Ammon's horn (tissue), 1 donor: ENCODE measurements at places on chromosomes 4 and X.

- DNase-seq = no peak
These were observed 504.5 kb downstream of the TLL1 start for GRCh38 chr4:166377578-166377977.

DNA sequence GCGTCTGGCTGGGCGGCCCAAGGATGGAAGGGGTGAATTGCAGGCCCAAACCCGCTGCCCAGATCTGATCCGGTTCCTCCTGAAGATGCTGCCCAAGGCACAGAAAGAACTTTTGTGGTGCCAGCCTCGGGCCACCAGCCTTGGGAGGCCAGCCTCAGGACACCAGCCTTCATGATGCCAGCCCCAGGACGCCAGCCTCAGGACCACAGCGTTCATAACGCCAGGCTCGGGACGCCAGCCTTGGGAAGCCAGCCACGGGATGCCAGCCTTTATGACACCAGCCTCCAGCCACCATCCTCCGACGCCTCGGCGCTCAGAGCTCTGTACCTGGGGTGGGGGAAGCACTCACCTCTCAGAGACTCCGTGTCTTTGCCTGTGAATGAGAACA lies 107.8 kb downstream of the ADRA2C start:
- no peak for DNase-seq

GRCh38 chr4:76459291-76459723 lies 24.3 kb downstream of the SHROOM3 start:
- DNase-seq = peak; percentile 14

DNA sequence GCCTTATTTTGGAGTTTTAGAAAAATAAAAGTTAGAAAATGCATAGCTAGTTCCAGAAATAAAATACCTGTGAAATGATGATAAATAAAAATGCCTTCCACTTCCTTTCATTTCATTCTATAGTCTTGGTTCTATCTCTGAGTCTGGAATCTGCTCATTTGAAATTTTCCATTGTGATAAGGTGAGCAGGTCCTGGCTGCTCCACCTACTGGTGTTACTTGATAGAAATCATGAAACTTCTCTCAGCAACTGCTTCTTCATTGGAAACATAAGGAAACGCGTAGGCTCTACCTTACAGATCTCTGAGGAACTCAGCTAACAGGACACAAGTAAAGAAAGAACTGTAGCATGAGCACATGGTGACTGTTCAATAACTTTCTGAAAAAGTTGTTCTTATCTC lies 141.8 kb downstream of the DCHS2 start:
- no peak for DNase-seq

- no peak for DNase-seq
These were observed 103.8 kb upstream of the CXCL13 start for GRCh38 chr4:77501851-77502250.

DNA sequence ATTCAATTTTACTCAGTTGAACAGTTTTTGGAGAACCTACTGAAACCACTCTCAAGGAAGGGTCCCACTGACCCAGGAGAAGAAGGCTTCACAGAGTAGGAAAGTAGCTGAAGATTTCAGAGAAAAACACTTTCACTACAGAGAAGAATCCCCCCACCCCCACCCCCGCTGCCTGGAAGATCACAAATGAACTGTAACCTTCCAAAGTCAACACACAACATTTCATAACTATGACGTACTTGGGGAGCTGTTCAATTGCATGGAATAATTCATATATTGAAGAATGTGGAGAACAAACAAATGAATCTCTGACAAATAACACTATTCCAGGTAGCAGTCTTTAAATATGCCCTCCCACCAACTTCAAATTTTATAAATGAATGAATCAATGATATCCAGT lies 86.1 kb upstream of the STS start:
- DNase-seq = no peak

GRCh38 chrX:386768-387575 lies at the start of gene PPP2R3B:
TSS of gene PPP2R3B (minus strand) at chrX:386907. CDS start at chrX:386691, 216 bp downstream.
- peak; percentile 99 for DNase-seq

- DNase-seq = no peak
These were observed 63.7 kb downstream of the ZFYVE28 start for GRCh38 chr4:2354760-2355159.

DNA sequence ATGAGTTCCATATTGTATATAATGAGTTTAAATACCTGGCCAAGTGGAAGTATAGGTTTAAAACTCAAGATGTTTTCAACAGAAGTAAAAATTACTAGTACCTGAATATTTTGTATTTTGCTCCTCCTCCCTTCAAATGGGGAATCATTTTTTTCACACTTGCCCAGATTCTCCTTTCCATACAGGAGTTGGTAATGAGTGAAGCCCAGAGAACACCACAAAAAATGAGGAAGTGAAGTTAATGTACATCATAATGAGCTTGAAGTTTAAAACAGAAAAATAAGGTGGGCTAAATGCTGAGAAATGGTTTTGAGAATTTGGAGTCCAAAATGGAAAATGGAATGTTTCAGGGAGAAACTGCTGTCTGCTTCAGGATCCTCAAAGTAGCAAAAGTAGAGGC lies 364.8 kb upstream of the EMCN start:
- DNase-seq = no peak

- no peak for DNase-seq
These were observed 820.3 kb upstream of the PCDH10 start for GRCh38 chr4:132328761-132329160.
